ENCODE measurements at places on chromosomes 16 and 17.

GRCh38 chr16:57540906-57541753 lies 1.3 kb upstream of the ADGRG5 start:
- DNase-seq = no peak

GRCh38 chr17:57211543-57211942 lies 44.8 kb upstream of the MSI2 start:
- DNase-seq = no peak

GRCh38 chr17:44384281-44384822 lies 5.1 kb downstream of the ITGA2B start:
- DNase-seq = no peak

DNA sequence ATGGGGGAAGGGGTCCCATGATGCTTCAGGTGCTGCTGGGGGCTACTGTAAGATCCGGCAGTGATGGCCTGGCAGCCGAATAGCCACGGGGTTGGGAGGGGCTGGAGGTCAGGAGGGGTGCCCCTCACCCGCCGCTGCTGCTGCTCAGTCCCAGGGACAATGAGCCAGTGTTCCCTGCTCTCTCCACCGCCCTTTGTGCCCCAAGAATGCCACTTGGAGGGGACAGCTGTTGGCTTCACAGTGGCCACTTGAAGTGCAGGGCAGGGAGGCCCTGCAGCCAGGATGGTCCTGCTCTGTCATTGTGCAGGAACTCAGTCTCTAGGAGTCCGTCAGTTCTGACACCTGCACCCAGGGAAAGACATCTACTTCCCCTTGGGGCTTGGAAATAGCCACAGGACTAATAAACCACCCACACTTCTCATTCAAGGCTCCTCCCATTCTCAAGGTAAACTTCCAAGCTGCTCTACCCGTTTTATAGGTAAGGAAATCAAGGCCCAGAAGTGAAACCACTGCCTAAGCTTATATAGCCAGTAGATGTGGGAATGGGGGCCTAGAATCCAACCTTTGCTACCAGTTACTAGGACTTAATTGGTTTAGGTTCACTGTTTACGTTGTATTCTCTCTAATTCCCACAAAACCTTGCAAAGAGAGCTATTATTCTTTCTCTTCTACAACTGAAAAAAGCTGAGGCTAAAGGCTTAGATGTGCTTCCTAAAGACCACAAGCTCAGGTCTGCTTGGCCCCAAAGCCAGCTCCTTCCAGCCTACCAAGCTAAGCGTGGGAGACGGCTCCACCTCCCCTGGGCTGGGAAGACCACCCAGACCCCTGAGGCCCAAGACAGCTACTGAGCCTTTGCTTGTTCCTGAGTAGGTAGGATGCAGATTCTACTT lies 6.2 kb upstream of the CPSF4L start:
- DNase-seq = no peak
